SJCRH30 (cell line): ENCODE measurements at places on chromosomes 12 and 14.
A peak's percentile ranks its signal among the peaks of the same experiment; 100 is the strongest.

DNA sequence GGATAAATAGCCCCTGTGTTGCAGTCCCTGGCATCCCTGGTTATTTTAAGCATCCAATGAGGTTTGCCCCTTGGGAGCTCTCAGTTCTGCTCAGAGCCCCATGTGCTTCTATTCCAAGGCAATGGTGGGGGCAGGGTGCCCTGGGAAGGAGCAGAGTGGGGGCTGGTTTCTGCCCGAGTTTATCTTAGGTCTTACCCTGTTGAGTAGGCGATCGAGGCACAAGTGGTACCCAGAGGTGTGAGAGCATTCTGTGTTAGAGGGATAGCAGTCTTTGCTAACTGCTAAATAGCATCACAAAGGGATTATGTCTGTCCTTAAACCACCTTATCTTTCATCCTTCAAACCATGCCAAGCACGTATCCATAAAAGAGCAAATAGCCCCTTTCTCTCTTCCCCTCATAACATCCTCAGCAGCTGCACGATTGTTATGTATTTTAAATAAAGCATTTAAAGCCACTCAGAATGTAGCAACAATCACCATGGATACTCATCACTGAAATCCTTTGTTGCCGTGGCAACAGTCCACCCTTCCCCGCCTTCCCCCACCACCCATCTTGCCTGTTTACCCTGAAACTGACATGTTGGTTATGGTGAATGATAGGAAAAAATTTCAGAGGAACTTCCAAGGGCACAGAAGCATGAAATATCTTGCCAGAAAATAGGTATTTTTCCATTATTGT lies 139.3 kb downstream of the PTPN11 start:
- H3K4me3 ChIP-seq: no peak overlapping the region
- no peaks in the 10 kb centered on the region for H3K27me3 ChIP-seq
- DNase-seq: no peak
- no peaks in the 10 kb centered on the region for H3K36me3 ChIP-seq

GRCh38 chr14:50354527-50354926 lies 42.2 kb downstream of the CDKL1 start:
- H3K36me3 ChIP-seq: no peaks in the 10 kb centered on the region
- H3K27me3 ChIP-seq: no peaks in the 10 kb centered on the region
- no peak overlapping the region for H3K4me3 ChIP-seq
- peaks cover 15% of the 10 kb centered on the region for H3K4me1 ChIP-seq
- peak; percentile 38 for DNase-seq
- H3K27ac ChIP-seq: no peak overlapping the region

- H3K27me3 ChIP-seq: no peaks in the 10 kb centered on the region
- H3K4me1 ChIP-seq: peaks cover 34% of the 10 kb centered on the region
- no peaks in the 10 kb centered on the region for H3K36me3 ChIP-seq
- peak overlapping the region; percentile 51 for H3K4me3 ChIP-seq
Measured at GRCh38 chr14:90140298-90140955, 78.6 kb downstream of the KCNK13 start.

DNA sequence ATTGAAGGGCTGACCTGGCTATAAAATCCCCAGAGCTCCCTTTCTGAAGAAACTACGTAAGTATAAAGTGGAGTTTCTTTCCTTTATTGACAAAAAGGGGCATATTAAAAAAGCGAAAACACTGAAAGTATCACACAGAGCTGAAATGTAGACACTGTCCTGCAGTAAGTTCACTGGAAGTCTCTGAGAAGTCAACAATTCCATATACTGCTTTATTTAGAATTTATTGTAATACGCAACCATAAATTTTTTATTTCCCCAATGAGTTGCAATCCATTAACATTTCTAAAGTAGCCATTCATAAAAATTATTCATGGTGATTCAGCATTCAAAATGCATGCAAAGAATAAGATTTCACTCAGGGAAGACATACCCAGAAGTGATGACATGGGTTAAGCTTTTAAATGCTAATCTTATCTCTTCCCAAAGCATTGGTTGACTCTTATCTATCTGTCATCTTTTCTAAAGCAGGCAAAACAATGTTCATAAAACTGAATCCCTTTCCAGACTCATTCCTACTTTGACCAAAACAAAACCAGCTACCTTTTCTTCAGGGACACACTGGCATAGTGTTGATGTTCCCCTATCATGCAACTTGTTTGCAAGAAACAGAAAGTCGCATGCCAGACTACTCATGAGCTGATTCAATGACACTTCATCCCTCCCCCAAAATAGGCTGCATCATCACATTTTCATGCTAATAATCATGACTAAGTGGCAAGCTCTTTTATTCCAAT lies 17.3 kb downstream of the KITLG start:
- no peak overlapping the region for H3K27ac ChIP-seq
- DNase-seq: no peak
- H3K4me1 ChIP-seq: peaks cover 11% of the 10 kb centered on the region; the same call in 1 of the 2 replicates

GRCh38 chr12:45368841-45369489 lies 153.1 kb downstream of the ANO6 start:
- no peaks in the 10 kb centered on the region for H3K27me3 ChIP-seq

DNA sequence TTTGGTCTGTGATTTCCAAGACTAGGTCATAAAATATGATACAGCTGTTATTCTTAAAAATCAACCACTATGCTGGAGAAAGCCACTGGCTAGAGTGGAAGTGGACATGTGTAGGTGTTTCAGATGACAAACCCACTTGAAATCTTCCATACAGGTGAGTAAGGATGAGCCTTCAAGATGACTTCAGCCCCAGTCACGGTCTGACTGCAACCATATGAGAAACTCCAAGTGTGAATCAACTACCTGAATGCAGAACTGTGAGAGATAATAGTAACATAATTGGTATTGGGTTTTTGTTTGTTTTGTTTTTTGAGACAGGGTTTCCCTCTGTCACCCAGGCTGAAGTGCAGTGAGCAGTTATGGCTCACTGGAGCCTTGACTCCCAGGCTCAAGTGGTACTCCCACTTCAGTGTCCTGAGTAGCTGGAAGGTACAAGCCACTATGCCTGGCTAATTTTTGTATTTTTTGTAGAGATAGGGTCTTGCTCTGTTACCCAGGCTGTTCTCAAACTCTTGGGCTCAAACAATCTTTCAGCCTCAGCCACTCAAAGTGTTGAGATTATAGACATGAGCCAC lies 273.3 kb upstream of the LRIG3 start:
- H3K27me3 ChIP-seq: no peaks in the 10 kb centered on the region
- no peaks in the 10 kb centered on the region for H3K36me3 ChIP-seq
- H3K27ac ChIP-seq: no peak overlapping the region
- no peak for DNase-seq
- no peaks in the 10 kb centered on the region for H3K4me1 ChIP-seq

GRCh38 chr14:77529213-77529612 lies 30.6 kb upstream of the ISM2 start:
- H3K27me3 ChIP-seq: no peaks in the 10 kb centered on the region
- no peak overlapping the region for H3K4me3 ChIP-seq
- H3K4me1 ChIP-seq: no peaks in the 10 kb centered on the region
- no peak for DNase-seq
- no peaks in the 10 kb centered on the region; the same call in 1 of the 2 replicates for H3K36me3 ChIP-seq

DNA sequence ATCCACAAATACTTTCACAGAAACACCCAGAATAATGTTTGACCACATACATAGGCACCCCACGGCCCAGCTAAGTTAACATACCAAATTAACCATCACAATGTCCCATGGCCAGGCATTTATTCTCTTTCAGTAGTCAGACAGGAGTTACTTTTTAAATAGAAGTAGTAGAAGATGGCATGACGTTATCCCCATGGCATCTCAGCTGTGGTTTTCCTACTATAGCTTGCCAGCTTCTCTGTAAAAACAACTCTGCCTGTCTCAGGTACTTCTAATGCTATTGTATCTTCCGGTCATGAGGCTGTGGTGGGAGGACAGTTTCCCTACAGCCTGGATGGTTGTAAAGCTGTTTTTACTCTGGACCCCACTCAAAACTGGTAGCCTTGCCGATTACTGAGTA lies 19.3 kb downstream of the CTSG start:
- no peak overlapping the region for H3K27ac ChIP-seq
- no peak overlapping the region for H3K4me3 ChIP-seq
- no peaks in the 10 kb centered on the region for H3K27me3 ChIP-seq
- peak; percentile 14 for DNase-seq
- no peaks in the 10 kb centered on the region for H3K36me3 ChIP-seq

- no peak for DNase-seq
- H3K4me3 ChIP-seq: no peak overlapping the region
- peak overlapping the region; percentile 19; the same call in 1 of the 2 replicates for H3K27ac ChIP-seq
Measured at GRCh38 chr14:68510201-68511128, 282.4 kb downstream of the ZFP36L1 start.

DNA sequence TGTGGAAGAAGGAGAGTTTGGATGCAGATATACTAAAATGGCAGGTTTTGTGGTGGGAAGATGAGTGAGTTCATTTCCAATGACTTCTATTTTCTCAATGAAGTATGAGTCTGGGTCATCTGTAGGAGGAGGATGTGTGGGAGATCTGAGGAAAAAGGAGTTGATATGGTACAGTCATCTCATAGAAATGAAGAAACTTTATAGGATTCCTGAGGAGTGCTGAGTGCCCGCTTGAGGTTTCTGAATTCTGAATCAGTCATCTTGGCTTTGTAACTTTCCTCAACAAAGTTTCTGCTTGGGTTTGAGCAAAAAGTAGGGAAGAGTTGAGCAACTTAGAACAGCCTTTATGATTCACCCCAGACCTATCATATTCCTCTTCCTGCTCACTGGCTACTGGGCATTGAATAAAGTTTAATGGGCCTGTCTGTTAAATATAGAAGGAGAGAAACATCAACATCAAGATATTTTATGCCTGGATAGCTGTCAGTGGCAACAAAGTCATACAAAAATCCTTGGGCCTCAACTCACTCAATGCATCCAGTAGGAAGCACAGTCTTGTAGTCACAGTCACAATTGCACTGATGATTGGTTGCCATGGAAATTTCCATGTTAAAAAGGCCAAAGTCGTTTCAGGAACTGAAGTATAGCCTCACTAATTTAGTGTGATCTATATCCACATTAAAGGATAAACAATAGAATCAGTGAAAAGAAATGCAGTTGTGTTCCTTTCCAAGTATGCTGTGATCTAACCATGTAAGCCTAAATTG lies 284.7 kb downstream of the DUSP6 start:
- no peak for DNase-seq
- no peak overlapping the region for H3K27ac ChIP-seq
- H3K4me3 ChIP-seq: no peak overlapping the region
- H3K27me3 ChIP-seq: no peaks in the 10 kb centered on the region
- H3K36me3 ChIP-seq: no peaks in the 10 kb centered on the region
- H3K4me1 ChIP-seq: peaks cover under 1% of the 10 kb centered on the region

DNA sequence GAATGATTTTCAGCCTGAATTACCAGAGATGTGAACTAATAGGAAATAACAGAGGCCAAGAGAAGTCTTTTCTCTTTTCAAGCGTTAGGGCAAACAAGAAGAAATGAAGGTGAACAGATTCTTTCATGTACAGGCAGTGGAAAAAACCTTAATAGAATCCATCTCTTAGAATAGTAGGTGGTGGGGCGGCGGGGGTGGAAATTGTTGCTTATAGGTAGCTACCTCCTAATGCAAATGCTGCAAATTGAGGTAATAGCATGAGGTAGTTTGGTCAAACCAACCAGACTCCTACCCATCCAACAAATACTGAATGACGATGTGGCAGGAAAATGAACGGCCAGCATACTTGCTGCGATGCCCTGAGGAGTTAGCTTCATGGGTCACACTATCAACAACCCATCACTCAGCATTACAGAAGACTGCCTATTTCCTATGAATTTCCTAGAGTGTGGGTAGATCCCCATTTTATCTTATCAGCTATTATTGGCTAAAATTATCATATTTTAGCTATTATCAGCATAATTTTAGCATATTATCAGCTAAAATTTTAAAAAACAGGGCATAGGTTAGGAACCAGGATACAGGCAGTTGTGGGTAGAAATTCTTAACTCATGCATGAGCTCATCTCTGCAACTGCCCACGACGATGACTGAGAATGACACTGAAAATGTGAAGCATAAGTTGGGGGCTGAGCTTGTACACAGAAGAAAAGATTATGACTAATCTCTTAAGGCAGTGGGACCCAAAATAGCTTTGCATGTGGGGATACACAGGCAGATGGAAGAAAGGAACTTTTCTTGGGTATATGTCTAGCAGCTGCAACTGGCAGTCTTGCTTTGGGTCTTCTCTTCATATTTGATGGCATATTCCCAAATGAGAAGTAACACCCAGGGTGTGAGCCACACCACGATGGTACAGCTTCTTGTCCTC lies 68.7 kb downstream of the NIN start:
- H3K4me3 ChIP-seq: no peak overlapping the region
- DNase-seq: peak; percentile 7
- no peaks in the 10 kb centered on the region; the same call in 1 of the 2 replicates for H3K4me1 ChIP-seq

DNA sequence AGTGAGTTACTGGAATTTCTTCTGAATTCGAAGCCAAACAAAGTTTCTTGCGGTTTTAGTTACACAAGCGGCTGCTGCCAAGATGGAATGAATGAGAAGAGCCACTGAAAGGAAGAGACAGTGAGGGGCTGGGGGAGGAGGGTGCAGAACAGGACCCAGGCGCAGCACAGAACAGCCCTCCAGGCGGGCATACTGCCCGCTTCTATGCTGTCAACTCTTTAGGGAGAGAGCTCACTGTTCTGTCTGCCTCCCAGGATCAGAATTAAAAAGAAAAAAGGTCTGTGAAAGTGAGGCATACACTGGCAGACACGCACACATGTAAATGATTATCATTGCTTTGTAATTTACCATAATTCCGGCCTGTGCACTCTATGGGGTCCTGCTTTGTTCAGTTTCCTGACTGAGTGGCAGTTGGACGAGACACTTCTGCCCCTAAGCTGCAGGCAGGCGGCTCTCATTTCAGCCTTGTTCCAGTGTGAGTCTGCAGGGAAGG lies 231.6 kb downstream of the CACNA1C start:
- H3K4me3 ChIP-seq: no peak overlapping the region
- no peak overlapping the region for H3K27ac ChIP-seq
- H3K4me1 ChIP-seq: no peaks in the 10 kb centered on the region

- DNase-seq: no peak
- H3K36me3 ChIP-seq: no peaks in the 10 kb centered on the region
- no peak overlapping the region for H3K4me3 ChIP-seq
- H3K4me1 ChIP-seq: no peaks in the 10 kb centered on the region
- no peak overlapping the region for H3K27ac ChIP-seq
- no peaks in the 10 kb centered on the region; the same call in 1 of the 2 replicates for H3K27me3 ChIP-seq
Measured at GRCh38 chr12:98260276-98260675, 255.1 kb upstream of the TMPO start.

DNA sequence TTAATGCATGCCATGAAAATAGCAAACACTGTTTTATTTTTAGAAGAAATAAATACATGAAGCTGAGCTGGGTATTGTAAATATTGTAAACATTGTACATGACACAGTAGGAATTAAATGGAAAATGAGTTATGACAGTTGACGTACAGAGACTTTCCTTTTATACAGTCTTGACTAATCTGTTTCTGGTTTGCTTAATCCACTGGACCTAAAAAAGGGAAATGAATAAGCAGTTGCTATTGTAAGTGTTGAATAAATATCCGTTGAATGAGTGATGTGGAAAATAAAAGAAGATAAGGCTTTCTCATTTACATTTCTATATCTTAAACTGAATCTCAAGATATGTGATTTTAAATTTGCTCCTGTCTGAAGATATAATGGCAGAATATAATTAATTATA lies 15.0 kb downstream of the PMCH start:
- no peak for DNase-seq
- no peak overlapping the region for H3K27ac ChIP-seq
- H3K4me3 ChIP-seq: no peak overlapping the region
- peaks cover 3% of the 10 kb centered on the region; the same call in 1 of the 2 replicates for H3K36me3 ChIP-seq
- no peaks in the 10 kb centered on the region for H3K27me3 ChIP-seq

GRCh38 chr14:68682166-68683103 lies 110.4 kb downstream of the ZFP36L1 start:
- H3K27ac ChIP-seq: peak overlapping the region; percentile 99
- DNase-seq: peak; percentile 91
- H3K4me1 ChIP-seq: peaks cover 57% of the 10 kb centered on the region
- H3K4me3 ChIP-seq: no peak overlapping the region
- H3K36me3 ChIP-seq: no peaks in the 10 kb centered on the region; the same call in 1 of the 2 replicates

- H3K4me1 ChIP-seq: peaks cover 37% of the 10 kb centered on the region
- no peaks in the 10 kb centered on the region for H3K27me3 ChIP-seq
- peak overlapping the region; percentile 58 for H3K4me3 ChIP-seq
- peak; percentile 88 for DNase-seq
- H3K36me3 ChIP-seq: no peaks in the 10 kb centered on the region
Measured at GRCh38 chr12:53048780-53049401, 974 bp upstream of the TNS2 start.
